Prostate gland (tissue), 2 donors: ENCODE measurements at places on chromosomes 2 and 18. TPM values are rescaled to one million over a fixed set of nuclear protein-coding genes. Genes with fewer than 3 reads are reported as not detected.

DNA sequence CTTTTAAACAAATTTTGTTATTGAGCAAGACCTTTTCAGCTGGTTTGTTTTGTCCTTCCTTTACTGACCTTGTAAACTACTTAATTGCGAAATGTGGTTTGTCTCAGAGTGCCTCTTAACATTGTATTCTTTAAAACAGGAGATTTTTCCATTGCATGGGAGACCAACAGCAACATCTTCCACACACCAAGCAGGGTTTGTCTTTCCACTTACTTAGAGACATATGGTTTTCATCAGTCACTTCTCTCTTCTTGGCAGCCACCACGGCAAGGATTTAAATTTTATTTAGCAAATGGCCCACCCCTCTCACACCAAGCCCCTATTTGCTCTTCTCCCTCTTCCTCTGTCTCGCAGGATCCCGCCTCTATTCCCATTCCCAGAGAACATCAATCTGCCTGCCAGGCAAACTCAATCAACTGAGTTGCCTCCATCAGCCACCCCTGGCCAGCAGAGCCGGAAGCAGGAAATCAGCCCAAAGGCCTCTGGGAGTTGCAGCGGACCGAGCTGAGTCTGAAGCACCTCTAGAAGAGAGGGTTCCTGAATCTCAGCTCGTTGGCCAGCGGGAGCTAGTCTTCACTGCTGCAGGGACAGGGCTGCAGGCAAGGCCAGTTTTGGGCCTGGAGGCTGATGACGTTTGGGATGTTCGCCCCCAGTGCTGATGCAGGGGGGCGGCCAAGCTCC is 11.3 kb upstream of the CIB4 start:
- H3K36me3 ChIP-seq, result no peaks in the 10 kb centered on the region
- no peak for DNase-seq
- H3K4me1 ChIP-seq, result no peaks in the 10 kb centered on the region
- no peaks in the 10 kb centered on the region for H3K27me3 ChIP-seq
- no peak overlapping the region for H3K4me3 ChIP-seq

DNA sequence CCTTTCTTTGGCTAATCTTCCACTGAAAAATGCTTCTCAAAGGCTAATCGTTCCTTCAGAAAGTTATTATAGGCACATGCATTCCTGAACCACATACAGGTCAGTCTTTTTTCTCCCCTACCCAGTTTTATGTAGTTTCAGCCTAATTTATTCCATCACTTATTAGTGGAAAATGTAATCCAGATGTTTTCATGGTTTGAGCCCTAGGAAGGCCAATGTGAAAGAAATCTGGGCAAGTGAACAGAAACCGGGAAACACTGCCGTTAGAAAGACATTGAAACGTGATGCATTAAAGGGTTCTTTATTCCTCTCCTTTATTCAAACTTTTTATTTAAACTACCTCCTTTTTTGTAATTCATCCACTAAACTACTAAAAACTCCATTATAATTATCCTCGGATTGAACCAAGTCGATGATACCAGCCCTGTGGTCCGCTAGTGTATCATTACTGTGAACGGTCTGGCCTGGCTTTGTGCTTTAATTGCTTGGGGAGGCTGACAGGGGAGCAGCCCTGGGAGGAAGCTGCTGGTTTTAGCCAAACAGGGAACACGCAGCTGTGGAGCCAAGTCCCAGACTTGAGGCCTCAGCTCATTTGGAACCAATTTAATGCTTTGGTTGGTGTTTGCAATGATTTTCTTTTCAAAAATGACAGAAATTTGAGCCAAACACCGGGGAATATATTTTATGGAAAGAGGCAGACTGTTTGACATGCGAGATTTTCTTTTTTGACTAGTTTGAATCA is 149.2 kb downstream of the ARHGAP28 start:
- no peak for DNase-seq
- no peaks in the 10 kb centered on the region for H3K4me1 ChIP-seq
- H3K27me3 ChIP-seq, result no peaks in the 10 kb centered on the region
- no peak overlapping the region for H3K27ac ChIP-seq

DNA sequence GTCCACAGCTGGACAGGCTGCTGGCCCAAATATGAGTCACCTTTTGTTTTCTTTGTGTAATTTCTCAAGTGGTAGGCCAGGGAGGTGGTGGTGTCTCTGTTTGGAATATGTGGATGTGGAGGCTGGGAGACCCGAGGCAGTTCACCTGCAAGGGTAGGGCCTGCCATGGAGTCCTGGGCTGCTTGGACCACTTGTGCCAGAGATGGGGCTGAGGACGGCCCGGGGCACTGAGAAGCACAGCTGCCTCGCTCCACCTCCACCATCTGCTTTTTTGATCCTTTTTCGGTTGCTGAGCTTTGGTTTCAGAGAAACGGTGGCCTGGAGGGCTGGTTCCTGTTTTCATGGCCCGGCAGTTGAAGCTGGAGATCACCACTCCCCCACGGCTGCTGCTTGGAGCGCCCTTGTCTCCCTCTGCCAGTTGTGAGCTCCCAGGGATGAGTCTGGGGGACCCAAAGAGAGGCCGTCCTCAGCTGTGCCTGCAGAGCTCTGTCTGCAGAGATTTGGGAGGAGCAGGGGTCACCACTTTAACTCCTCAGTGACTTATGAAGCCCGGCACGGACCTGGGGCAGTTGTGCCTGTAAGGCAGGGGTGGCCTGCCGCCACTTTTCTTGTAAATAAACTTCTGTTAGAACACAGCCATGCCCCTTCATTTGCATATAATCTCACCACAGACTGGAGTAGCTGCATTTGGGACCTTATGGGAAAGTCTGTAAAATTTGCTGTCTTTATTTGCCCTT is 67.6 kb upstream of the MCFD2 start:
- H3K27ac ChIP-seq, result no peak overlapping the region
- no peaks in the 10 kb centered on the region for H3K27me3 ChIP-seq
- H3K36me3 ChIP-seq, result no peaks in the 10 kb centered on the region
- peaks cover 9% of the 10 kb centered on the region for H3K4me1 ChIP-seq

- H3K4me1 ChIP-seq, result no peaks in the 10 kb centered on the region
- DNase-seq, result no peak
- no peaks in the 10 kb centered on the region for H3K27me3 ChIP-seq
- H3K36me3 ChIP-seq, result no peaks in the 10 kb centered on the region
- H3K4me3 ChIP-seq, result no peak overlapping the region
- H3K27ac ChIP-seq, result no peak overlapping the region
Observed at GRCh38 chr18:79026491-79026890, 42.7 kb upstream of the ATP9B start.

DNA sequence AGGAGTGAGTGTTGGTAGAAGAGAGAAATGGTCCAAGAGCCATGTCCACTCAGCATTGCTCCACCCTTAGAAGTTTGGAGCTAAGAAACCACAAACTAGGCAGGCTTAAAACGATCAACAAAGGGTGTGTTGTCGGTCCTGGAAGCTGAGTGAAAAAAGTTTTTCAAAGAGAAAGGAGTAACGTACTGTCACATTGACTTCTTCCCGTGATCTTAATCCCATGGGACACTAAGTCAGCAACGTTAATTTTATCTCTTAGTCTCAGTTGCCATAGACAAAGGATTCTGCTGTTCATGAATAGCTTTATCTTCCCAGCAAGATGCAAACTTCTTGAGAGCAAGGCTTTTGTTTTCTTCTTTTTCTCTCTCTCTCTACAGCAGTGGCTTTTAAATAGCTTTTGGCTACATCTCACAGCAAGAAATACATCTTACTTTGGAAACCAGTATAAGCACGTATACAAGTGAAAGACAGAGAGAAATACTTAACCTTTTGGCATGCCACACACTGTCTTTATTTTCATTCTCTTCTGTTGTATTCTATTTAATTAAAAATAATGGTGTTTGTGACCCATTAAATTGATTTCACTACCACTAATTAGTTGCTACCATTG is 377.4 kb downstream of the TGIF1 start:
- H3K36me3 ChIP-seq, result no peaks in the 10 kb centered on the region
- H3K4me3 ChIP-seq, result no peak overlapping the region
- H3K4me1 ChIP-seq, result no peaks in the 10 kb centered on the region
- H3K27me3 ChIP-seq, result no peaks in the 10 kb centered on the region
- no peak overlapping the region for H3K27ac ChIP-seq
- no peak for DNase-seq

DNA sequence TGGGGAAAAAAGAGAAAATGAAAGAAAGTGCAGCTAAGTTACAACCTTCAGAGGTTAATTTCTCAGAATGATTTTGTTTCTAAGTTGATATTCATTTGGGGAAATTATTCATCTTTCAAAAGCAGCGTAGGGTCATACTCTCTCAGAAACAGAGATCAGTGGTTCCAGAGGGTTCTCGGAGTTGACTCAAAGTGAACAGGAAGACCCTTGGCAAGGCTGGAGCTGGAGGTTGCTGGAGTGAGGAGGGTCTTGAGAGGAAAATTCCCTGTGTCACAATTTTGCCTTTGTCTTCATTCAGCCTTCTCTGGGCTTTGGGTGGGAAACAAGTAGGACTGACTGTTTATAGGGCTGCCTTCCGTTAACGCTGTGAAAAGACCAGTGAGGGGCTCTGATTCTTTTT is 168.2 kb downstream of the ICOS start:
- H3K27me3 ChIP-seq, result no peaks in the 10 kb centered on the region
- DNase-seq, result no peak
- no peak overlapping the region for H3K27ac ChIP-seq
- no peaks in the 10 kb centered on the region for H3K36me3 ChIP-seq

- no peaks in the 10 kb centered on the region for H3K4me1 ChIP-seq
- H3K27ac ChIP-seq, result no peak overlapping the region
- H3K4me3 ChIP-seq, result no peak overlapping the region
- DNase-seq, result no peak
Observed at GRCh38 chr2:110702514-110703380, 24.9 kb upstream of the BUB1 start.

DNA sequence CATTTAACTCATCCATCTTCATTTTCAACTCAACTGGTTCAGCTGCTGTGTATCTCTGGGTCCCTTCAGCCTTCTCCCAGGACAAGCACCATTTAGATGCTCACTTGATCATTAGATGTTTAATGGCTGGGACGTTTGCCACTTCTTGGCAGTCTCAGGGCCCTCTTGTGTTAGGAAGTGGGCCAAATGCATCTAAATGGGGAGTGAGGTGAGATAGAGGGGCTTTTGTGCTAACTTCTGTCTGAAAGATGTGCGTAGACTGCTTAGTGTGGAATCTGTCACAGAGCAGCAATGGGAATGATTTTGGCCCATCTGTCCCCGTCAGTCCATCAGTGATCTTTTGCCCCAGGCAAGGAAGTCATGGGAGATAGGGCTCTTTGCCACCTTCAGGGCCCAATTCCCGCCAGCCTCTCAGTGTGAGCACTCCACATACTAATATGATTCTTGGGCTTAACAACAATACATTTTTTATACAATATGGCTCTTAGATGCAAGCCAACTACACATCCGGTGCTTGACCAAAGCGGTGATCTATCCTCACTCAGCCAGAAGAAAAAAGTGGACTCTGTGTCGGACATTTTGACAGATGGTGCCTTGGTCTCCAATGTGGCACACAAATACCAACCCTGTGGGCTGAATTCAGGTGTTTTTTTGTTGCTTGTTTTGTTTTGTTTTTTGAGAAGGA is 95.7 kb upstream of the EPC2 start:
- no peaks in the 10 kb centered on the region for H3K36me3 ChIP-seq
- H3K27ac ChIP-seq, result no peak overlapping the region
- no peaks in the 10 kb centered on the region for H3K4me1 ChIP-seq
- no peak for DNase-seq

DNA sequence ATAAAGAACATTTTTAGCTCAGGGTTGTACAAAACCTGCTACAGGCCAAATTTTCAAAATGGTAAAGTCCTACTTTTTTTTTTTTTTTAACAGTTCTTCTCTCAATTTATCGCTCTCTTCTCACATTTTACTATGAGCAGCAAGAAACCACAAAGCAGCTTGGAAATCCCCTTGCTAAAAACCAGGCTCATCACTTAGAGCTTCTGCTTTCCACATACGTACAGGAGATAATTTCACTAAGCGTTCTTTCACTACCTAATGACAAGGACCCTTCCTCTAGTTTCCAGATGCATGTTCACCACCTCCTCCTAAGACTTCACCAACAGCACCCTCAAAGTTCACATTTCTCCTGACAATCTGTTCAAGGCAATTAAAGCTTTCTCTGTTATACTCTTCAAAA is 294.9 kb upstream of the CYRIA start:
- no peak overlapping the region for H3K27ac ChIP-seq
- no peaks in the 10 kb centered on the region for H3K4me1 ChIP-seq
- DNase-seq, result no peak
- no peaks in the 10 kb centered on the region for H3K27me3 ChIP-seq
- H3K4me3 ChIP-seq, result no peak overlapping the region
- no peaks in the 10 kb centered on the region for H3K36me3 ChIP-seq

DNA sequence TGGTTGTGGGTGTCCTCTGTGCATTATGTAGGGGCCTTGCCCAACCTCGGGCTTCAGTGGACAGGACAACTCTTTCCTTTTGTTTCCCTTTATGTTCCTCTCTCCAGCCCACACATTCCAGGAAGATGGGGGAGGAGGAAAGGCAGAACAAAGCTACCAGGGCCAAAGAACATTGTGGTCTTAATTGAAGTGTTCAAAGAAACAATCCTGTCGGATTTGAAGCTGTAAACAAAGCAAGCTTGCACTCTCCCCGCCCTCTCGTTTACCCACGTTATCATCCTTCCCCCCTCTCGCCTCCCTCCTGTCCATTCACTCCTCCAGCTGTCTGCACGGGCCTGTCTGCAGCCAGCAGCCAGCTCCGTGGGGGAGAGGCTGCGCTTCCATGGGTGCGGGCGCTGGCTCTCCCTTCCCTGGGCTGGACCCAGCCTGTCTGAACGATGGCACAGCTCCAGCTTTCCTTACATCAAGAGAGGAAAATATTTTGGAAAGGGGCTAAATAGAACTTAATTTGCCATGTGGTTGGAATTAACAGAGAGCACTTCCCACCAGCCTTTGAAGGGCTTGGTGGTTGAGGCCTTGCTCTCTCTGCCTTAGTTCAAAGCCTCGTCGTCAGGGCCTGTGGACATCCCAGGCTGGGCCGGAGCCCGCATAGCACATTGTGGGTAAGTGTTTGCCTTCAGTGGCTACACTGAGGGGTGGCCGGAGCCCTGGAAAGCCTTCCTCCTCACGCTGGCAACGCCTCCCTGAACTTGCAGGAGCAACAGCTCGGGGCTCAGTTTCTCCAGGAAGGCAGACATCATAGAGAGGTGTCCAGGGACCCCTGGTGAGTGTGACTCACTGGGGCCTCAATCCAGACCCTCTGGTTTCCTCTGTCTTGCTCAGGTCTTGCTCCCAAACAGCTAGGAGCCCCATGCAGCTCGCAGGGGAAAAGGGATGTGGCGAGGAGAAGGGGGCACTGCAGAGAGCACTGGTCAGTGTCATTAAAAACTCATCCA is 60.6 kb upstream of the HS6ST1 start:
- H3K36me3 ChIP-seq, result no peaks in the 10 kb centered on the region
- DNase-seq, result peak; percentile 82
- no peak overlapping the region for H3K4me3 ChIP-seq
- H3K27me3 ChIP-seq, result no peaks in the 10 kb centered on the region

Gene WDR12
- 10.5 TPM for total RNA-seq

Gene RELCH
- 49.0 TPM for total RNA-seq
